ENCODE measurements at places on chromosomes 2 and 18.

GRCh38 chr2:120927265-120927628 lies 191.6 kb downstream of the GLI2 start:
- no peak overlapping the region for H3K27ac ChIP-seq
- H3K4me3 ChIP-seq = no peak overlapping the region
- no peaks in the 10 kb centered on the region for H3K36me3 ChIP-seq
- H3K27me3 ChIP-seq = peaks cover 2% of the 10 kb centered on the region
- DNase-seq = no peak
- H3K4me1 ChIP-seq = no peaks in the 10 kb centered on the region

DNA sequence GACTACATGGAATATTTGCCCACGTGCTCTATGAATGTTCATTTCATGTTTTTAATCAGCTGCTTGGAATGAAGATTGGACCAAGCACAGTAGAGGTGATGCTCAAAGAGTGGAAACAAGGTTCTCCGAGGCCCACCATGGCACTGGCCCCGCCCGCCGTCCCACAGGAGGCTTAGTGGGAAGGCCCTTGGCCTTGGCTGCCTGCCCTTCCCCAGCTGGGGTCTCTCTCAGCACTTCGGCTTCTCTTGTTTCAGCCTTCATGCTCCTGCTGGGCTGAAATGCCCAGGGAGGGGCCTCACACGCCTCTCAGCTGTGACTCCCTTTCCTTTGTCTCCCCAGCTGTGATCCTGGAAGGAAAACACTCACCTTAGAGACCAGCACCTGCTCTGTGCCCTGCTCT lies 833.2 kb downstream of the GALR1 start:
- no peaks in the 10 kb centered on the region for H3K36me3 ChIP-seq
- no peak for DNase-seq

- DNase-seq = no peak
- H3K27me3 ChIP-seq = peaks cover 43% of the 10 kb centered on the region
- H3K36me3 ChIP-seq = no peaks in the 10 kb centered on the region
- H3K27ac ChIP-seq = no peak overlapping the region
- no peaks in the 10 kb centered on the region for H3K4me1 ChIP-seq
Observed at GRCh38 chr2:86305915-86306254, 31.5 kb downstream of the REEP1 start.

DNA sequence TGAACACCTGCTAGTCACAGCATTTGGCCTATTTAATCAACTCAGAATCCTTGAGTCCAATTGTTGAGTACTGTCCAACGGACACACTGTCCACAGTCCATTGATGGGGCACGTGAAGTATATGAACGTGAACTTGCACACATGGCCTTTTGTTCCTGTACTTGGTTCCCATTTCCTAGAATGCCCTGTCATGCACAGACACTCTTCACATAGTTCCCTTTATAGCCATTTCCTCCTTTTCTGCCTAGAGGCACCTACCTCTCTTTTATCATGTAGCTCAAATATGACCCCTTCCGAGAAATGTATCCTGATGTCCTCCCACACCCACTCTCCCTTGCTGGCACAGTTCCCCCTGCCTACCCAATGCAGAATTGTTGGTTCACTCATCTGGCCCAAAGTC lies 8.7 kb upstream of the CRYGA start:
- no peak for DNase-seq
- no peaks in the 10 kb centered on the region for H3K4me1 ChIP-seq
- no peaks in the 10 kb centered on the region for H3K36me3 ChIP-seq
- H3K27ac ChIP-seq = no peak overlapping the region

- no peaks in the 10 kb centered on the region for H3K4me1 ChIP-seq
- H3K27me3 ChIP-seq = peaks cover 48% of the 10 kb centered on the region
- H3K36me3 ChIP-seq = no peaks in the 10 kb centered on the region
- H3K4me3 ChIP-seq = no peak overlapping the region
Observed at GRCh38 chr2:224281374-224281773, 120.5 kb downstream of the FAM124B start.

DNA sequence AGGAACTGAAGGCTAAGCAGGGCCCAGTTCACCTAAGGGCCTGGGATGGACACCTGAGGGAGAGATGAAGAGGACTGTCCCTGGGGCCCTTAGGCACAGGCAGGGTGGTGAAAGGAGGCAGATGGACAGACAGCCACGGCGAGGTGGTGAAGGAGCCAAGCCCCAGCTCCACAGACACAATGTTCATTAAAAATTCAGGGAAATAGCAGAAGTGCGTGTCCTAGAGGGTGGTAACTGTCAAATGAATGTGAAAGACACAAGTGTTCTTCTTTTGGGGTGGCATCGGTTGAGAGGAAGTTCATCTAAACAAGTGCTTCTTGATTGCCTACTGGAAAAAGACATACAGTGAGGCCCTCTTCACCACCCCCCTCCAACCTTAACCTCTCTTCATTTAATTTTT lies 76.2 kb upstream of the SIX2 start:
- no peak for DNase-seq
- no peaks in the 10 kb centered on the region for H3K4me1 ChIP-seq
- no peak overlapping the region for H3K4me3 ChIP-seq
- H3K27me3 ChIP-seq = peaks cover under 1% of the 10 kb centered on the region
- no peak overlapping the region for H3K27ac ChIP-seq
